ENCODE measurements at places on chromosomes 1 and 21.
A peak's percentile ranks its signal among the peaks of the same experiment; 100 is the strongest.

- DNase-seq, result no peak
These were observed 30.9 kb downstream of the FMO1 start for GRCh38 chr1:171279234-171279633.

DNA sequence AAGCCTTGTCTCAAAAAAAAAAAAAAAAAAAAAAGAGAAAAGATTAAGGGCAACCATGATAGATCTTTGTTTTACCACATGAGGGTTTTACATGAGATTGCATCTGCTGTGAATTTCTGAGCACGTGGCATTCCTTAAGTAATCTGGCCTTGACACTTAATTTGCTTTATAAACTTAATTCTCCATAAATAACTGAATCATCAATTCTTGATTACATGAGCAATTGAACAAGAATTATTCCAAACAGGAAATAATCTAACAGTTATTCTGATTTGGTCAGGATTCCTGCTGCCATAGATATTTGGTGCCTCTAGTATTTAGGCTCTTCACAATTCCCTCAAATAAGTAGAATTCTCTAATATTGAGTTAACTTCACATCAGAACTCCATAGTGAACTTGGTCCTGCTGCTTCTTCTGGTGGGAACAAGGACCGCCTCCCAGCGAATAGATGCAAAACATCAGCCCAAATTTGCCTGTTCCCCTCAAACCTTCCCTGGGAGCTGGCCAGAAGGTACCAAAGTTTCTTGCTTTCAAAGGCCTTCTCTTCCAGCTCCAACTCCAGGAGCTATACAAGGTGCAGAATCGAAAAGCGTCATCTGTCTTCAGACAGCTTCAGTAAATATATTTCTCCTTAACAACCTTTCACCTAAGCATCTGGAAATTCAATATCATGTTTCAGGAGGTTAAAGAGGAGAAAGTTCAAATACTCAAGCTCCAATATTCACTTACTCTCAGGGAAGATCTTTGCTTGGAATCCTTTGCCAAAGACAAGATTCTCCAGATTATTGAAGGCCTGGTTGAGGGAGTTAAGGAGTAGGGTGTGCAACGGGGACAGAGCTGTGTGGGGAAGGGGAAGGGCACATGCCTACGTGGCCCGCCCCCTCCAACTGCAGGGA lies 1.0 kb downstream of the KRTCAP2 start:
- no peak for DNase-seq

DNA sequence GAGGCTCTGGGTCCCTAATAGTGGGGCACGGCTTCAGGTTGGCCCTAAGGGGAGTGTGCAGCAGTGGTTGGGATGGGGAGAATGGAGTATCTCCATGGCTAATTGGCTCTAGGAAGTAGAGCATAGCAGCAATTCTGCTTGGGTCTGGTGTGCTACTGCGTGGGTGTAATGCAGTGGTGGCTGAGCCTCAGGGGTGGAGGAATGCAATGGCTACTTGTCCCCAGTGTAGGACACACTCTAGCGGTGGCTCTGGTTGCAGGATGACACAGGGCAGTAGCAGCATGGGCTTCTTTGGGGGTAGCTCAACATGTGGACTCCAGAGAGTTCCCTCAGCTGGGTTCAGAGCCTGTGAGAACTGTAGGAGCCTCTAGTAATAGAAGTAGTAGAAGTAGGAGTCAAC lies 91.2 kb upstream of the FAM78B start:
- no peak for DNase-seq

- no peak for DNase-seq
These were observed 22.3 kb downstream of the KNCN start for GRCh38 chr1:46529031-46529630.

DNA sequence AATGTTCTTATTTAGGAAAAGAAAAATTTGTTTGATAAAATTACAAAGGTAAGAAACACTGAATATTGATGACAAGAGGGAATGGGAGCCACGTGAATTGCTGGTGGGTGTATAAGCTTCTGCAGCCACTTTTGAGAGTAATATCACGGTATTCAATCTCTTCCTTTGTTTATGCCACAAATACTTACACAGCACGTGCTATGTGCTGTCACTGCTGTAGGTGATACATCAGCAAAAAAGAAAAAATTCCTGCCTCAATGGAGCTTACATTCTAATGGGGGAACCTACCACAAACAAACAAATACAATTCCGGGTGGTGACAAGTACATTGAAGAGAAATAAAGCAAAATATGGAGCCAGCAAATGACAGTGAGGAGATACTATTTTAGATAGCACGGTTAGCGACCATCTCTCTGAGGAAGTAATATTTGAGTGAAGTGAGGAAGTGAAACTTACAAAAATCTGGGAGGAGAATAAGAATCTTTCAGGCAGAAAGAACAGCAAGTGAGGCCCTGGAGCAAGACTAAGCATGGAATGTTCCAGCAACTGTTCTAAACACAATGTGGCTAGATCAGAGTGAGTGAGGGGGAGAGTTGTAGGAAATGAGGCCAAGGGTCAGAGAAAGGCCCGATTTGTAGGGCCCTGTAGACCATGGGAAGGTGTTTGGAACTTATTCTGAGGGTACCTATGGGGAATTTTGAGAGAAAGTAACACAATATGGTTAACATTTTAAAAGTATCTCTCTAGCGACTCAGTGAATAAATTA lies 2.6 kb upstream of the FCRLB start:
- DNase-seq, result no peak

GRCh38 chr1:196393742-196394141 lies 214.5 kb downstream of the KCNT2 start:
- peak; percentile 14 for DNase-seq

GRCh38 chr1:23215751-23216449 lies 1.4 kb downstream of the HTR1D start:
- no peak for DNase-seq

DNA sequence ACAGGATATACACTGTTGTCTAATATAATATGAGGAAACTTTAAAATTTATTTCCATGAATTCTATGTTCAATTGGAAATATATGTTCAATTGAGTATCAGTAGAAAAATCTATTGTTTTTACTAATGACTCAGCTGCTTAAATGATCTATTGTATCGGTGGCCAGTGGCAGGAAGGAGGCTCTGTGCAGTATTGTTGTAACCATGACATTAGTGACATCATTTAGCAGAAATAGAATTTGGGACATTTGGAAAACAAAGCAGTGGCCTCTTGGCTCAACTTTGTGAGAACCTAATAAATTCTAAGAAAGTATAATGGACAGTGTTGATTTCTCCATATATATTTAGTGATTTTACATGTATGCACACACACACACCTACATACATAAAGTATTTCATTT lies 257.4 kb downstream of the PDE4B start:
- DNase-seq, result no peak

GRCh38 chr21:32772281-32773047 lies 909 bp upstream of the PAXBP1 start:
- no peak for DNase-seq

DNA sequence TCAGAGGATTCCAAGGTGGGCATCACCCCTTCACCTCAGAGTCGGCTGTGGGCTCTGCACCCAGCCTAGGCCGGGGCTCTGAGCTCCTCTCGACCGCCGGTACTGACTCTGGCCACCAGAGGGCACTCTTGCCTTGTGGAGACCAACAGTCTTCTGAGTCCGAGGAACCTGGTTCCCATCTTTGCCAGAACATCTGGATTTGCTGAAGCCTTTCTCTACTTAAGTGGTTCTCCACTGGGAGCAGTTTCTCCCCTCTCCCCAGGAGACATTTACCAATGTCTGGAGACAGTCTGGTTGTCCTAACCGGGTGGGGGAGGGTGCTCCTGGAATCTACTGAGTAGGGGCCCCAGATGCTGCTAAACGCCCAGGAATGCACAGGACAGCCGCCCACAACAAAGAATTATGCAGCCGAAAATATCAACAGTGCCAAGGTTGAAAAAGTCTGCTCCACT lies 9.4 kb downstream of the ETV3L start:
- DNase-seq, result peak; percentile 94

DNA sequence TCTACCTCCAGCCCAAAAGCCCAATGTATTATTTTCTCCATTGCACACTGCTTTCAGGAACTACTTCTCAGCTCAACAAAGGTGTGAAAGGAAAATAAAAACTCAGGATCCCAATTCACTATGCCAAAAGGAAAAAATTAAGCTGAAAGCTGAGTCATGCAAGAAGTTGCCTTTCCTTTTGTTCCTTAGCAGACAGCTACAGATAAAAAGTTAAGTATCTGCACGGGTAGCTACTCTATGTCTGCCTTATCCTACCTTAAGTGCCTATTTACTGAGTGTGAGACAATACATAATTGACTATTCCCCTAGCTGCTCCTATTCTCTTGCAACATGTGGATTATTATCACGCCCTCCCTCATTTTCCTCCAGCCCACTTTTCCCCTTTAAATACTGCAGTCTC lies 84.1 kb downstream of the ADCY10 start:
- DNase-seq, result no peak

GRCh38 chr1:39995973-39996393 lies 41.0 kb downstream of the MFSD2A start:
- no peak for DNase-seq

DNA sequence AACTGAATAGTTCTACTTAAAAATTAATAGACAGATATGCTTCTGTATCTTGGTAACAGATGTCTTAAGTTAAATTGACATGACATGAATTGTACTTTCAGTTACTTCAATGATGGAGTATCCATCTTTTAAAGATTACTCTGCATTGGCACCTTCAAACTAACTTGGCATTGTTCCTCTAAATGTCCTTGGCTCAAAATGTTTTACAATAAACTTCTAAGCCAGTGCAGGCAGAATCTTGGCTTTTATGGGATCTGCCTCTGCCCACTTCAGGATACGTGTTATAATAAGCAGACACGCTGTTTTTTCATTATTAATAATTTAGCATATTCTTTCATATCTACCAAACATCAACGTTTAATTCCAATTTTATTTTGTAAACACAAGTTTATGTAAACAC lies 873.4 kb upstream of the ADAMTS5 start:
- DNase-seq, result no peak

GRCh38 chr1:234737967-234738314 lies 128.0 kb upstream of the IRF2BP2 start:
- DNase-seq, result no peak

DNA sequence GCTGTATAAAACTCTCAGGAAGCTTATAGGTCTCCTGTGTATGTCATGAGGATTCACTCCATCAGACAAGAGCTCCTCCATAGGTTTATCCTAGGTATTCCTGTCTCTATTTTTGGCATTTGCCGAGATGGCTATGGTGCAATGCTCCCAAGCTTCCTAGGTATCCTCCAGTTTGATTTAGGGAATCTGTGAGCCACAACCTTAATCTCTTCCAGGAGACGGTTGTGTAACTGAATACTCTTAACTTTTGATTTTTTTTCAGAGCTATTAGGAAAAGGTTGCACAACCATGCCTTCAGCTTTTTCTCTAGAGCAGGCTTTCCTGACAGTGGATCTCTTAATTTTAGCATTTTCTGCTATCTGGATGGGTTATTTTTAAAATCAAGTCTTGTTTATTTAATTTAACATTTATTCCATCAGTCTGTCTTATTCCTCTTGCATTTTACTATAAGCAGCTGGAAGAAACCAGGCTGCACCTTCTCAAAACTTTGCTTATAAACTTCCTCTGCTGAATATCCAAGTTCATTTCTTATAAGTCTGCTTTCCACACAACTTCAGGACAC lies 69.4 kb upstream of the BACE2 start:
- peak; percentile 14 for DNase-seq

DNA sequence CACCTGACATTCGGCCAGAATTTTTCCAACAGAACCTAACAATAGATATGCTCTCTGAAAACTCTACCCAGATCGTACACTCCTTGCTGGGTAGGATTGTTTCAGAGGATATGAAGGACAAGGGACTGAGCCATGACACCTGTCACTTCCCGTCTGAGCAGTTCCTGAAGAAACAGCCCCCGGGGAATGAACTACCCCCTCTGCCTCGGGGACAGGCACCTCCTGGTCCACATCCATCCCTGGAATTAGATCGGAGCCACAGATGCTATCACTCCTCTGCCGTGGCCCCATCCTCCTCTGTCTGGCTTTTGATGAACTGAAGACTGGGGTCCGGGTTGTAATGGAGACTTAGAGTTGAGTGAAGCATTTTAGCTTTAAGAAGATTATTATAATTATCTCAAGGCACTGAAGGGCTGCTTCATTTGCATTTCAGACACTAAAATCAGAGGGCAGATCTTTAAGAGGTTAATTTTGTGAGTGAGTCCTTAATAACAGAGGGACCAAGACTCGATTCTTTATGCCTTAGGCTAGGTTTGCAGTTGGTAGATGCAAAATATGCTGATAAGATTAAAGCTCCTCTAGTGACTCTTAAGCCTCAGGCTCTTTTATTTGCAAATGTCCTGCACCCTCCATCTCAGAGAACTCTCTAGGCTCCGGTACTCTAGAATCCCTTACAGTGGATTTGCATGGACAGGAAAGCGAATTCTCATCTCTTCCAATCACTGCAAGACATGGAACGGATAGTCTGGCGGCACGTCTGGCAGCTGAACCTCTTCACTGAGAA lies 333.8 kb downstream of the KIF26B start:
- DNase-seq, result no peak

DNA sequence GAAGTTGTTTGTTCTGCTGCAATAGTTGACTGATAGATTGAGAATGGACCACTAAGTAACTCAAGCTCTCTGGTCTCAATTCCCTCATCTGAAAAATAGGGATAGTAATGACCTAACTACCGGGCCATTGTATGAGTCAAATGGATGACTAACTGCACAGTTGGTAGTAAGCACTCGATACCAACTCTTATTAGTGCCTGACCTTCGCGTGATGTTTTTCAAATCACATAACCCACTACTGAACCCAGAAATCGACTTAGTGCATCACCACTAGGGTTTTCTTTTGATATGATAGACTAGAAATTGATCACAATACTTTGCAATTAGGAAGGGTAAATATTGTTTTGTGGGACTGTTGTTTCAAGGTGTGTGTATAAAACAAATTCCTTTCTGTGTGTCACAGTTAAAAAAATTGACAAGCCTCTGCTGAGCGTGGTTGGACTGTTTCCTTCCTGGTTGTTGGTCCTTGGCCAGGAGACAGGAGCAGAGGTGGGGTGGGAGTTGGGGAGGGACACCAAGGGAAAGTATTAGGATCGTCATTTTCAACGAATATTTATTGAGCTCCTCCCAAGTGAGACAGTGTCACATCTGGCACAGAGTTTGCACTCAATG lies 54.0 kb upstream of the LRP8 start:
- DNase-seq, result no peak

- DNase-seq, result no peak
These were observed 66.3 kb downstream of the CACHD1 start for GRCh38 chr1:64535938-64536835.

DNA sequence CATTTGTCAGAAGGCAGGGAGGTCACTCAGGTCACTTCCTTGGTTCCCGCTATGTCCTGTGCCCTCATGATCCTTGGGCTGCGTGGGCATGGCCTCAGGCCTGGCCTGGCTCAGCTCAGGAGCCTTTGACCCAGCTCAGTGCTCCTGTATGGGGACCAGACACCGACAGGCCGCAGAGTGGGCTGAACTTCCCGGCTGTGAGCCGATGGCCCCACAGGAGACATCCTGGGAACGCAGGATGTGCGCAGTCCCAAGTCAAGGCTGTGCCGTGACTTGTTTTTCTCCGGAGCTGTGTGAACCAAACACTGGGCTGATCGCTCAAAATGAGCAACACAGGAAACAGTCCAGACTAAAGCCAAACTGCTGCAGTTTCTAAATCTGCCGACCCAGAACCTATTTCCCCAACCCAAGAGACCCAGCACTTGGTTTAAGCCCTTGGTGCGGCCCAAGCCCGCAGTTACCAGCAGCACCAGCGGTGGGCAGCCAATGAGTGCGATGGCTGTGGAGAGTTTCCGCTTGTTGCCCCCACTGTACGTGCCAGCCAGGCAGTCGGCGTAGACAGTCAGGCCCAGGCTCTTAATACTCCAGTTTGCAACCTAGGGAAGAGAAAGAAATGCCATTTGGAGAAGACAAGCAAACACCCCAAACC lies 92.3 kb upstream of the GCLM start:
- DNase-seq, result no peak

GRCh38 chr1:191615101-191615821 lies 543.0 kb upstream of the RGS18 start:
- no peak for DNase-seq

Measured in fibroblast of skin of left quadriceps (primary cell).